ENCODE measurements at places on chromosomes 6 and 20.

DNA sequence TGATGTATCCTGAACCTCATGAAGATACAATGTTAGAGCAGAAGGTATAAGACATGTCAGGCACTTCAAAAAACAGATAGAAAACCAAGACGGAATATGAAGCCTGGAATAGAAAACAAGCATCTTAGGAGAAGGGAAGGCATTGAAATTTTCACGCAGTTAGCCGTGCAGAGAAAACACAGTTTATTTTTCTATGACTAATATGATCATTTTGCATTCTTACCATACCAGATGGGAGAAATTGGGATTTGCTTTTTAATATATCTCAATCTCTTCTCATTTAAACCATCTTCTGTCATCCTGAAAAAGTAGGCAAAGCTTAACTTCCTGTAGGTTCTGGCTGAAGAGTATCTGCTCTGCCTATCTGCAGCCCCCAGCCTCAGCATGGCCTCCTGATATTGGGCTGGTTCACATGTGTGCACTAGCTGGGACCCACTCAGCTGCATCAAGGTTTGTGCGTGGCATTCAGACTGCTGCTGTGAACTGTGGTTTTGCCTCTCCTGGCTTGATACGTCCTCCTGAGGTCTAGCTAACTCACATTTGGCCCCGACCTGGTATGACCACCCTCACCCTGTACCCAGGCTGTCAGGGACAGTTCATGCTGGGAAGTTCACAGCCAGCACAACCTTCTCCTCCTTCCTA is 392.5 kb upstream of the SASH1 start:
- no peak for DNase-seq

DNA sequence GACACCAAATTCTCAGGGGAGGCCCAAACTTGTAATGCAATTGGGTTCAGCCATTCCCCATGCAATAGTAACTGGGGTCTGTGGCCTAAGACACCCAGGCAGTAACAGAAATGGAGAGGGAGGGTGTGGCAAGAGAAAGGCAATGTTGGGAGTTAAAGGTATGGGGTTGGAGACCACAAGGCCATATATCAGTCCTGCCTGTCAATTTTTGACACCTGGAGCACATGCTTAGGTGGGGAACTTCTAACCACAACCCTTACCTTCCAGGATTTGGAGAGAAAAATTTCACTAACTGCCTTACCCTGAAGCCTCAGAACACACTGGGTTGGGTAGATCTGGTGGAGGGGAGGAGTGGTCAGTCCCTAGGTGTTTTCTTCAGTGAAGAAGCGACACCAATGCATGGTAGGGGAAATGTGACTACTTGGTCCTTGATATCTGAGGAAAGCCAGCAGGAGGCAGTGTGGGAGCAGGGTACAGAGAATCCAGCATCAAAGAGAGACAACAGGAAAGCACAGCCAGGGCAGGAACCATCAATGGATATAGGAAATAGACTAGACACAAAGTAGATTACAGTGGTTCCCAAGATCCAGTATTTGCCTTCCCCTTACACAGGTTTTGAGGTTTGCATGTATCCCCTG is 6.8 kb upstream of the USP49 start:
- peak; percentile 79 for DNase-seq

DNA sequence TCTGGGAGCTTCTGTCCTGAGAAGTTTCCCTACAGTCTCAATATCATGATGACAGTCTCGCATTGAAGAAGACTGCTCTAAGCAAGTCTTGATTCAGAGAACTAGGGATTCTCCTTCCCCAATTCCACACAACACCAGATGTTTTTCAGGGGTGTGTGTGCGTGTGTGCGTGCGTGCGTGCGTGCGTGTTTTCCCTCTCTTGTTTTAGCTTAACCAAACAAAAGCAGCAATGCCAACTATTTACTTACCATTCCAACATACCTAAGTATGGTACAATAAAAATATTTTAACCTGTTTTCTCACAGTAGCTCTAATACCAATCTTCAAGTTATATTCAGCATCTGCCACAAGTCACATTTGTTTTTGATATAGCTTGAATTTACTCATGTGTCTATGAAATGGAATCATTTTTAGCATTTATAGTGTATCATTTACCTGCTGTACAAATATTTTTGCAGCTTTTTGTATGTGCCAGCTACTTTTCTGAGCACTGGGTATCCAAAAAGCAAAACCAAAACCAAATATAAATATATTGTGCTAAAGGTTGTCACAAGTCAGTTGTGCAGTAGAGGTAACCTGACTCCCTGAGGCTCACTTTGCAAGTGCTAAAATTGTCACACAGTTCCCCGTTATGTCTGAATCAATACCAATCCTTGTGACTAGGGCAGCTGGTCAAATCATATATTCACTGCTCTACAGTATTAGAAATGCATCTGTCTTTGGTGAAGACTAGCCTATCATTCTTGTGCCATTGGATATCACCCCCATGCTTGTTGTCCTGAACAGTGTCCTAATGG is 21.7 kb upstream of the MYLIP start:
- no peak for DNase-seq

DNA sequence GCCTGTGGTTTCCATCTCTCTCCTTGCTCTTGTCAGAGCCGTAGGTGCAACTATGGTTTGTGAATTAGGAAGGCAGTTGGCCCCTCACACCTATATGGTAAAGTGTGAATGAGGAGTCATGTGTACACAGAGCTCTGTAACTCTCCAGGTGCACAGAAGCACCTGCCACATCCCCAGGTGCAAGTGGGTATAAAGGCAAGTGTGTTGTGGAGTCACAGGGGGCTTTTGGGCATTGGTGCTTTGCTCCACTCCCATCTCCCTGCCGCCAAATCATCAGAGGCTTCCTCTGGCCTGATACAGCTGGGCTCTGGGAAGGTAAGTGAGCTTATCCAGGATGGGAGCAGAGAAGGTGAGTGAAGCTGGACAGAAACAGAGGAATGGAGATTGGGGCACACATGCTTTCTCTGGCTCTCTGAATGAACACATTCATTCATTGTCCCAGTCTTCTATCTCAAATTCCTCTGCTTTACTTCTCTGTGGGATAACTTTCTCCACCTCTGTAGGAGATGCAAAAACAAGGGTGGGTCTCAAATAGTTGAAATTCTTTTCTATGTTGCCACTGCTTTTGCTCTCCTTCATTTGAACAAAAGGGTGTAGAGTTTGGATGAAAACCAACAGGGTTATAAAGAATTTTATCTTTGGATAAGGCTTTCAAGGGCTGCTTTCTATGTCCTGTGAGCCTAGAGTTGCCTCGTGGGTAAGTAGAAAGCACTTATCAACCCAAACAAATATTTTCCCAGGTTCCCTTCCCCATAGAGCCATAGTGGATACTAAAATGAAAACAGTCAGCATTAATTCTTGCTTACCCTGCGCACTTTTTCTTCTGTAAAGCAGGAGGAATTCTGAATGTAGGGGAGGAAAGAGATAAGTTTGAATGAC is 45.0 kb upstream of the RIPOR2 start:
- peak; percentile 85 for DNase-seq

GRCh38 chr20:61436667-61437279 is 184.7 kb downstream of the CDH4 start:
- peak; percentile 97 for DNase-seq

- DNase-seq: no peak
Observed at GRCh38 chr6:46473881-46474280, 17.4 kb downstream of the RCAN2 start.

DNA sequence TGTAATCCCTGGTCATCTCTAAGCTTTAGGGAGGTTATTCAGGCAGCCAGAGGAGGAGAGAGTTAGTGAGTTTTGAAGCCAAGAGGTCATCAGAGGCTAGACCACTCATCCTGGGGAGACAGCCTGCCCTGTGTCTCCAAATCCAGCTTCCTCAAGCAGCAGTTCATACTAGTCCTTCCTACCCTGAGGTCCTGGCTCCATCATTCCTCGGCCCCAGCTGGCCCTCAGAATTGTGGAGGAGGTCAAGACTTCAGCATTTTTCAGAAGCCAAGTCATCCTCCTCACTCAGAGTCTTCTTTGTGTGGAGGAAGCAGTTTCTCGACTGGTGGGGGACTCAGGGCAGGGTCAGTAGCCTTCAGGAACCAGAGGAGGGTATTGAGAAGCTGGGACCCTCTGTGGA is 12.4 kb upstream of the KIAA1755 start:
- DNase-seq: no peak

Data from endodermal cell (in vitro differentiated cells).